Thymus (tissue), 14 donors: ENCODE measurements at places on chromosomes 12 and 14. TPM values are rescaled to one million over a fixed set of nuclear protein-coding genes. Genes with fewer than 3 reads are reported as not detected.

Gene LMNTD1
- 0.14 TPM for polyA plus RNA-seq

Gene C14orf180
- polyA plus RNA-seq: 0.18 TPM

Gene CLEC1A
- 36.0 TPM for polyA plus RNA-seq

Gene HOXC5
- not detected for polyA plus RNA-seq

Gene CLEC14A
- polyA plus RNA-seq: 15.4 TPM

Gene ESRRB
- 0.66 TPM for polyA plus RNA-seq

Gene SLC10A1
- polyA plus RNA-seq: 0.02 TPM

Gene OR11H7
- polyA plus RNA-seq: not detected

Gene PEBP1
- 210 TPM for polyA plus RNA-seq

Gene GPRC5A
- polyA plus RNA-seq: 1.1 TPM

Gene WDR89
- 17.0 TPM for polyA plus RNA-seq

Gene GPD1
- polyA plus RNA-seq: 1.0 TPM

Gene KLRC1
- 1.5 TPM for polyA plus RNA-seq

Gene ACVRL1
- polyA plus RNA-seq: 8.9 TPM

Gene TDP1
- polyA plus RNA-seq: 12.5 TPM

Gene EID3
- 7.8 TPM for polyA plus RNA-seq

Gene TPH2
- 0.07 TPM for polyA plus RNA-seq

Gene ZFHX2
- 0.48 TPM for polyA plus RNA-seq

Gene GSG1
- 0.14 TPM for polyA plus RNA-seq

Gene ANKRD9
- polyA plus RNA-seq: 3.5 TPM

Gene CSRP2
- 91.8 TPM for polyA plus RNA-seq

Gene SLCO1C1
- 0.25 TPM for polyA plus RNA-seq

Gene PCED1B
- 7.7 TPM for polyA plus RNA-seq

Gene SERPINA9
- polyA plus RNA-seq: 0.59 TPM

Gene GALNT8
- polyA plus RNA-seq: 0.30 TPM

Gene MYO1H
- polyA plus RNA-seq: 0.14 TPM

Gene SIRT4
- 2.8 TPM for polyA plus RNA-seq

Gene GNB3
- 1.3 TPM for polyA plus RNA-seq

Gene GZMB
- polyA plus RNA-seq: 7.0 TPM

Gene FAM90A1
- 0.37 TPM for polyA plus RNA-seq

Gene BIN2
- polyA plus RNA-seq: 57.7 TPM

Gene ERH
- polyA plus RNA-seq: 190 TPM
